ENCODE measurements at places on chromosomes 5 and 9. TPM values are rescaled to one million over a fixed set of nuclear protein-coding genes. Genes with fewer than 3 reads are reported as not detected.

- H3K27ac ChIP-seq: no peak overlapping the region
- H3K27me3 ChIP-seq: no peaks in the 10 kb centered on the region
- peaks cover 52% of the 10 kb centered on the region for H3K4me1 ChIP-seq
- peak; percentile 26 for DNase-seq
- H3K4me3 ChIP-seq: no peak overlapping the region
Measured at GRCh38 chr9:100074093-100074492, 24.7 kb downstream of the ERP44 start.

CKMT2 gene
- total RNA-seq: not detected

DNA sequence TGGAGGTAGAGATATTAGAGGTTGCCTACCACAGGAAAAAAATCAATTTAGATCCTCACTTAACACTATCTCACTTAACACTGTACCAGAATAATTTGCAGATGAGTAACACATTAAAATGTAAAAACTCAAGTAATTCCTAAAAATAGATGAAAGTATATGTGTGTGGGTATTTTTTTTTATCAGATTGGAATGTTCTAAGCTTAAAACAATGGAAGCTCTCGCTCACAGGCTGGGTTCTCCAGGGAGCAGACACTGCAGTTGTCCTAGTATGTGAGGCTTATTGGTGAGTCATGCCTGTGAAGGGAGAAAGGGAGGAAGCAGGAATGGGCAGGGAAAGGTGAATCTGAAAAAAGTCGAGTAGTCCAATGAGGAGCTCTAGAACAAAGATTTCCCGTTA is 181.3 kb upstream of the ZNF608 start:
- no peak overlapping the region for H3K27ac ChIP-seq
- H3K27me3 ChIP-seq: no peaks in the 10 kb centered on the region
- DNase-seq: no peak
- H3K4me3 ChIP-seq: no peak overlapping the region
- H3K36me3 ChIP-seq: no peaks in the 10 kb centered on the region
- H3K4me1 ChIP-seq: no peaks in the 10 kb centered on the region

DNA sequence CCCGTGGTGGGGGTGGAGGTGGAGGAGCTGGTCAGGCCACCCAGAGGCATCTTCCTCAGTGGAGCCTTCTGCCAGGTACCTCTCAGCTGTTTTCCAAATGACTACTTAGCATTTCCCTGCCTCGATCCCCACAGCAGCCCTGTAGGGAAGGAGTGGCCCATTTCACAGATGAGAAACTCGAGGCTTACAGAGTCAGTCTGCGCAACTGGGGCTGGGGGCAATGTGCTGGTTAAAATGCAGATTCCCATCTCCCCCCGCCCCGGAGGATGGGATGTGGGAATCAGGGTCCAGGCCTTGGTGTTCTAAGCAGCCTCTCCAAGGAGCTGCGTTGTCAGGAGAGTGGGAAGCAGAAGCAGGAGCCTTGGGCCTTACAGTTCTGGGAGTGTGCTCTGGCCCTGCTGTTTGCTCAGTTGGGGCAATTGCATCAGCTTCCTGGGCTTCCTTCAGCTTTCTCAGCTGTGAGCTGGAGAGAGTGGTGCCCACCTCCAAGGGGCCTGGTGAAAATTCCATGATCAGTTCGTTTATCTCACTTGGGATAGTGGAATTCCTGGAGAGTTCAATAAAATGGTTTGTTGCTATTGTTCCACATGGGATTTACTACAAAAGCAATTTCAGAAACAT is 19.4 kb downstream of the ERGIC1 start:
- no peaks in the 10 kb centered on the region for H3K27me3 ChIP-seq
- peaks cover 4% of the 10 kb centered on the region for H3K36me3 ChIP-seq
- H3K4me1 ChIP-seq: no peaks in the 10 kb centered on the region

DNA sequence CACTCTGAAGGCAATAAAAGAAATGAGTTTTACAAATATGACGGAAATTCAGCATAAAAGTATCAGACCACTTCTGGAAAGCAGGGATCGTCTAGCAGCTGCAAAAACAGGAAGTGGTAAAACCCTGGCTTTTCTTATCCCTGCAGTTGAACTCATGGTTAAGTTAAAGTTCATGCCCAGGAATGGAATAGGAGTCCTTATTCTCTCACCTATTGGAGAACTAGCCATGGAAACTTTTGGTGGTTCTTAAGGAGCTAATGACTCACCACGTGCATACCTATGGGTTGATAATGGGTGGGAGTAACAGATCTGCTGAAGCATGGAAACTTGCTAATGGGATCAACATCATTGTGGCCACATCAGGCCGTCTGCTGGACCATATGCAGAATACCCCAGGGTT is 93.5 kb upstream of the RGMB start:
- no peak for DNase-seq
- H3K4me1 ChIP-seq: no peaks in the 10 kb centered on the region
- no peaks in the 10 kb centered on the region for H3K27me3 ChIP-seq
- no peak overlapping the region for H3K4me3 ChIP-seq

GRCh38 chr9:81268048-81268447 is 421.3 kb downstream of the TLE1 start:
- H3K27me3 ChIP-seq: no peaks in the 10 kb centered on the region
- no peak overlapping the region for H3K4me3 ChIP-seq
- H3K4me1 ChIP-seq: no peaks in the 10 kb centered on the region
- H3K36me3 ChIP-seq: no peaks in the 10 kb centered on the region

CD274 gene
- 0.18 TPM for total RNA-seq

DNA sequence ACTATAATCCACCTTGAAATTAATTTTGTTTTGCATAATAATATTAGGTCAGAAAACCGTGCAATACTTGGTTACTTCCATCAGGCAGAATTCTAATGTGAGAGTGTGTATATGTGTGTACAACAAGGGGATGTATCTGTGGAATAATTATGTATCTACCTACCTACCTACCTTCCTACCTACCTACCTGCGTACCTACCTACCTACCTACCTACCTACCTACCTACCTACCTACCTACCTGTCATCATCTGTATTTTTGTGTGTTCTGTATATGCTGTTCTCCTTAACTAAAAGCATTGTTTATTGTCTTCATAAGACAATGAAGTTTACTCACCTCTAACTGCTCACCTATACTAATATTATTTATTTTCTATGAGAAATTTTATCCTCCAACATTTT is 52.8 kb downstream of the VCAN start:
- no peaks in the 10 kb centered on the region for H3K4me1 ChIP-seq
- H3K4me3 ChIP-seq: no peak overlapping the region
- H3K36me3 ChIP-seq: no peaks in the 10 kb centered on the region
- DNase-seq: no peak

NRARP gene
- total RNA-seq: 24.5 TPM

- no peak for DNase-seq
- H3K27ac ChIP-seq: no peak overlapping the region
- H3K4me3 ChIP-seq: no peak overlapping the region
- H3K4me1 ChIP-seq: no peaks in the 10 kb centered on the region
Measured at GRCh38 chr5:97097326-97098230, 44.8 kb downstream of the LIX1 start.

FRRS1L gene
- total RNA-seq: not detected

DNA sequence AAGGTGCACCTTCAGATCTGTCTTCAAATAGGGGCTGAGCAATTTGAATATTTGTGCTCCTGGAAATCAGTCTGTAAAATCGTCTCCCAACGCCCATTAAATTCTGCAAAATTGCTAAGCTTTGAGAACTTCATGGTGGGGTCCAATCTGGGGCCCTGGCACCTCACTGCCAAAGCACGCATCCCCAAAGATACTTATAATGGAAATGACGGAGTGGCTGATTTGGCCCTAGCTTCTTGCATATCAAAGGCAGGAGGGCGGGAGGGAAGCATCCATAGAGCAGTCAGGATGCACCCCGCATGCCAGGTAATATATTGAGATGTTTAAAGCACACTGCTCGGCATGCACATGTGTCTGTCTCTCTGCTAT is 422.3 kb downstream of the EBF1 start:
- no peak overlapping the region for H3K4me3 ChIP-seq
- no peaks in the 10 kb centered on the region for H3K27me3 ChIP-seq
- H3K27ac ChIP-seq: no peak overlapping the region
- no peaks in the 10 kb centered on the region for H3K36me3 ChIP-seq
- DNase-seq: no peak

DNA sequence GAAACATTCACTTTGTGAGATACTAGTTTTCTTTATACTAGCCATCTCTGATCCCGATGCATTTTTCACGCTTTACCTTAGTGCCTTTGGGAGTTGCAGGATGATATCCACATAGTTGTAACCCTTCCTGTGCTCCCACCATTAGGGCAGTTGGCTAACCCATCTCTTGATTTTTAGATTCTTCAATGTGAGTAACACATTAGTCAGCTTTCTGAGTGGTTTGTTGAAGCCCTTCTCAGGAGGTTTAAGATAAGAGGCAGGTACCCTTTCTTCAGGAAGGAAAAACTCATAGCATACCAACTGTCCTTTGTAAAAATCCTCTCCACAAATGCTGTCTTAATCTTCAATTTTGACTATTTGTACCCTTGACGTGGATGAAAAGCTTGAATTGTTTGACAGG is 392.3 kb downstream of the DMAC1 start:
- H3K36me3 ChIP-seq: no peaks in the 10 kb centered on the region
- DNase-seq: no peak
- no peaks in the 10 kb centered on the region for H3K27me3 ChIP-seq
- no peak overlapping the region for H3K27ac ChIP-seq

PKD2L2 gene
- not detected for total RNA-seq
